ENCODE measurements at places on chromosomes 2 and 18.

DNA sequence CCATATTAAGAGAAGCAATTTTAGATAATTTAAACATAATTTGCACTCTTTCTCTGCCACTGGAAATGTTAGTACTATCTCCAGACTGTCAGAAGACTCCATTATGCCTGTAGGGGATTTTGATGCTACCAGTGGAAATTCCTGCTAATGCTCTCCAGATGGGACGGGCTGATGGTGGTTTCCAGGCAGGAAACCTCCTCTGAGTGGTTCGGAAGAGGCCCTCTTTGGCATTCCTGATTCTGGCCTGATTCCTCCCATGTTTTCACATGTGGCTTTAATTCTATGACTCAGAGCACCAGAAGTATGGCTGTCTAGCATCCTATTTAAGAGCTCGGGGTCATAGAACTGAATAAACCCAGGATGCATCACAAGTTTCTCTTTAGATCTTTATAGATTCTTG, 70.9 kb upstream of the ST6GAL2 start:
- no peak for DNase-seq

DNA sequence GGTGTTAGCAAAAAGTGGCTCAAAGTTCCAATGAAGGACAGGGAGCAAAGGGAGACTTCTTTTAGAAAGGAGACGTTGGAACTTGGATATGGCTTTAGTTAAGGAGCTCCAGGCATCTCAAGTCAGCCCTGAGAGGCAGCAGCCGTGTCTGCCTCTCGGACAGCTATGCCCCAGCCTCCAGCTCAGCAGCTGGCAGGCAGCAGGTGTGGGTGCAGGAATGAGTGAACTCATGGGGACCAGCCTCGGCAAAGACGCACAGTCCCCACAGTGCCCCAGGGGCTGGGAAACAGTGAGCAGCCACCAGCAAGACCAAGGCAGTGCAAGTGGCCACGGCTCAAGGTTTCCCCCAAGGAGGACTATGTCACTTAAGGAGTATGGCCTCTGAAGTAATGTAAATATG, 1.6 kb upstream of the LRRFIP1 start:
- DNase-seq = no peak

DNA sequence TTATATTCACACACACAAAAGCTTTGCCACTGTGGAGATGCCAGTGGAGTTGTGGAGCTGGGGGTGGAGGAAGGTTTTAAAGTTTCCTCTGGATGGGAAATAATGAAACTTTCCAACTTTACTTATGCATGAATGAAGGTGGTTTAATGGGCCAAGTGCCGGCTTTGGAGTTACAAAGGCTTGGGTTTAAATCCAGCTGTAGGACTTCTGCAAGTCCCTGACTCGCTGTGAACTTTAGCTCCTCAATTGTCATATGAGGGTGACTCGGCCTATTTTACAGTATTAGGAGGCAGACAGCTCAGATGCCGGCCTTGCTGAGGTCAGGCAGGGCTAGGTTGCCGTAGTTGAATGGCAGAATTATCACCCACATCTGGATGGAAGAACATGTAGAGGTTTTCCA, 415.8 kb upstream of the TRIB2 start:
- no peak for DNase-seq

DNA sequence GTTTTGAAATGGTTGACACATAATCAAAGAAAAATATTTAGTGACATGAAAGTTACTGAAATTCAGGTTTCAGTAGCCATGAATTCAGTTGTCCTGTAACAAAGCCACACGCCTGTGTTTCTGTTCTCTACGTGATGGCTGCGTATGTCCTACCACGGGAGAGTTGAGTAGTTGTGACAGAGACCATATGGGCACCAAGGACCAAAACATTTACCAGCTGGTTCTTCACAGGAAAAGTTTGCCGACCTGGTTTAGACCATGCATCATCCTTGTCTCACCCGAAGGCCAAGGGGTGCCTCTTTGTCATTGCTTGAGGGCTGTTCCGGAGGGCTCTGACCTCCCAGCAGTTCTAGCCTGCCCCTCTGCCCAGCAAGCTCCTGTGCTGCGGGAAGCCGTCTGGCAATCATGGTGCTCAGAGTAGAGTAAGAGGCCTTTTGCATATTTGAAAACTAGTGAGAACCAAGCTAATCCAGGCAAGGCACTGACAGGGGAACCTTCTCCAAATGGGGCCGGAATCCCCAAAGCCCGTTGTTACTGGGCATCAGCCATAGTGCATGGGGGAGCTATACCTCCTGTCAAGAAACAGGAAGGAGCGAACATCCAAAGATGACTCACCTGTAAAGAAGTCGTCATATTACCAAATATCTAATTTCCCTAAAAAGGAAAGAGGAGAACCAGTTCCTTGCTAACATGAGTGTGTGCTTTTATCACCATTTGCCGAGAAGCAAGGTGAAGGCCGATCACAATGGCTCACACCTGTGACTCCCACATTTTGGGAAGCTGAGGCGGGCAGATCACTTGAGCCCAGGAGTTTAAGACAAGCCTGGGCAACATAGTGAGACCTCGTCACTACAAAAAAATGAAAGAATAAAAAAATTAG, 92.6 kb upstream of the RAB12 start:
- no peak for DNase-seq

DNA sequence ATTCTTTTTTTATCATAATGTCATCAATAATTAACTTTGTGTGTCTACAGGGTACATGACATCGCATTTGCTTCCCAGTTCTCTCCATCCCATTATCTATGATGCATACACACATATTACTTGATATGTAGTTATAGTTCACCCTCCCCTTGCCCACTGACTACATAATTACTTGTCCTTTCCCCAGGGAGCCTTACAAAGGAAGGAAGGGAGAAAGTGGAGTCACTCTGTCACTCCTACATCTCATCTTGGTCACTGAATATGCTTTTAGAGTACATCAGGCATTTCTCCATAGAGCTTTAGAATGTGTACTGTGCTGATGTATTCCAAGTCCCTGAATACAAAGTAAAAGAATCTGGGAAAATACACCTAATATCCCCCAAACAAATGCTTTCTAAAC, 6.0 kb upstream of the DTNA start:
- DNase-seq = no peak

GRCh38 chr2:138600732-138601457, 99.3 kb downstream of the SPOPL start:
- DNase-seq = no peak

GRCh38 chr2:24121469-24121868, 1.7 kb downstream of the PFN4 start:
- no peak for DNase-seq

- no peak for DNase-seq
These were observed 158.0 kb upstream of the TWIST2 start for GRCh38 chr2:238689871-238690389.

DNA sequence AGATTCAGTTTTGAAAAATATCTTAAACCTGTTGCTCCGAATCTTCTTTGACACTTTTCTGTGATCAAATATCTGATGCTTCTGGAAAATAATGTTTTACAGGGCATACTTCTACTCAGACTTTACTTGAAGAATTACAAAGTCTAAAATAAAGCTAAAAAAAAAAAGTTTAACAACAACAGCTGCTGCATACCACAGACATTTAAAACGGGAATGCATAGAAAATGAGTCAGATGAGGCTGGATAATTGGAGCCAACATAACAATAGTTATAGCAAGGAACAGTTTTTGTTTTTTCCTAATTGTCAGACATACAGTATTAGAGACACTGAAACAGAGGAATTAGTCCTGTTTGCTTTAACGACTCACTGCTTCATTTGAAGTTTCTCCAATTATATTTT, 1090.2 kb downstream of the SUCLG1 start:
- no peak for DNase-seq

DNA sequence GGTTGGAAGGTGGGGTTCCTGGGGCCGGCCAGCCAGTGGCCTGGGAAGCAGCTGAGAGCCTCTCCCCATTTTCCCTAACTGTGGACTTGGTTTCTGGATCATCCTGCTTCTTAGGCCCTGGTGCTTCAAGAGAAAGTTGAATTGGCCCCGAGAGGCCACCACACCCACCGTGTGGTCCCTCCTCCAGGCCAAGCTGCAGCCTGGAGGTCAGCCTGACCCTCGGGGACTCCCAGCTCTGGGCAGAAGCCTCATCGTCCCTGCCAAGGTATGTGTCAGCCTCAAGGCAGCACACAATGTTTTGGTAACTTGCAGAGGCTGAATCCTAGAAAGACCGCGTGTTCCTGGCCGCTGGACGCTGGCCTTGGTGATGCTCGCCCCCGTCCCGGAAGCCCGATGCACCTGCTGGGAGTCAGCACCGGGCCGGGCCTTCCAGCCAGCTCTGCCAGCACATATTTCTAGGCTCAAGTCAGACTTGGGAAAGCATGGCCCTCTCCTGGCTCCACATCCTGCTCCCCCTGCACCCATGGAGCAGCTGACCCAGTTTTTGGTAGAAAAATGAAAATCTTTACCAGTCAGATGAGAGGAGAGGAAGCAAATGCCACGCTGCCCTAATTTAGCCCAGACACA, 72.6 kb downstream of the ACTR2 start:
- DNase-seq = no peak

DNA sequence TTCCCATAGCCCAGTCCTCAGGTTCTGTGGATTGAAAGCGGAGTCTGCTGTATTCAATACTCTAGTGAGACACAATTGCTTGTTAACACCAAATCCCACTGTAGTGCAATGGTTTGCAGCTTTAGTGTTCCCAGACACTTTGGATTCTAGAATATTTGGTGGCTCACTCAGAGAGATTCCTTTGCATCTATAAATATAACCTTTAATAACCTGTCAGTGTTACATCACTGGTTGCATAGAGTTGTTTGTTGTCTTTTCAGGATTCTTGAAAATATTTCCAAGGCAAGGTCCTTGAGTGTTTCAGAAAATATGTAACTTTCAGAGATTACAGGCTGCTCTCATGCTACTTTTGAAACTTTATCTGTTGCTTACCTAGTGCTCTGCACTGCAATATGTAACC, 157.5 kb downstream of the ZEB2 start:
- DNase-seq = no peak

DNA sequence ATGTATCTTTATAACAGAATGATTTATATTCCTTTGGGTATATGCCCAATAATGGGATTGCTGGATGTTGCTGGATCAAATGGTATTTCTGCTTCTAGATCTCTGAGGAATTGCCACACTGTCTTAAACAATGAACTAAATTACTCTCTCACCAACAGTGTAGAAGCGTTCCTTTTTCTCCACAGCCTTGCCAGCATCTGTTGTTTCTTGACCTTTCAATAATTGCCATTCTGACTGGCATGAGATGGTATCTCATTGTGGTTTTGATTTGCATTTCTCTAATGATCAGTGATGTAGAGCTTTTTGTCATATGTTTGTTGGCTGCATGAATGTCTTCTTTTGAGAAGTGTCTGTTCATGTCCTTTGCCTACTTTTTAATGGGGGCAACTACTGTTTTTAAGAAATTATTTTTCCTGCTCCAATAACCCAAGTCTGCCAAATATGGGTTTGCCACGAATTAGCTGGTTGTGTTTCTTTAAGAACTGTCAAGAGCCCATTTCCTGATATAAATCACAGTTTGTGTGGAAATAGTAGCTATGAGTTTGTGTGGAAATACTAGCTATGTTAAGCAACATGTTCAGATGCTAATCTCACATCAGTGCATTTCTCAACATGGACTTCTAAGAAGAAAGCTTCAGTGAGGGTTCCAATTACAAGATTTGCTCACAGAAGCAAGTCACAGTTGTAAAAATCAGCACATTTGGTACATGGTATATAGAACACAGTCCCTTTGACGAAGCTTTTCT, 259.4 kb downstream of the ANAPC1 start:
- DNase-seq = no peak

DNA sequence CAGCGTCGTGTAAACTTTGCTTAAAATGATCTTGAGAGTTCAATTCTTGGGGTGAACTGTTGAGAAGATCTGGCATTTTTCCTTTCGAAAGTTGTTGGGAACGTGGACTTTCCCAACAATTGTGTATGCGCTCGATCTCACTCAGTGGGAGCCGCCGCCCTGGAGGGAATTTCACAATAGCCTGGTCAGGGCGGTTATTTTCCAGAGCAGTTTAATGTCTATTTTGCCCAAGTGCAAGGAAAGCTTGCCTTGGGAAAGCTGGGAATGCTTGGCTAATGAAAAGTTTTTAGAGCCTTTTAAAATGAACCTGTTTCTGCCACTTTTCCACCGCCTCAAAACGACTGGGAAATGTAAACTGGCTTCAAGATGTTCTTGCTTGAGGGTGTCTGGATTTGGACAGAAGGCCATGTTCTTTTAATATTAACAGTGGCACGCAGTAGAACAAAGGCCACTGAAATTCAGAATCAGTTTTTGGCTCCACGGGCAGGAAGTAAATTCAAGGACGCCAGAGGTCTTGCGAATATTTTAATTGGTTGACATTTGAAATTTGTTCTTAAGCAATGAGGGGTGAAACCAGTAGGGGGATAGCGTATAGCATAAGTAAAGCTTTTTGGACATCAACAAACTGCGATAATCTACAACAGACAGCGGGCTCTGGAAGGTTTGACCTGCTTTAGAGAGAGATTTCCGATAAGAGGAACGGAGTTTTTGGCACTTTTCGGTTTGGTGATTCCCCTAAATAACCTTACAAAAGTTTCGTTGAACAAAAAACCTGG, 1.2 kb downstream of the CFLAR start:
- peak; percentile 59 for DNase-seq

GRCh38 chr2:190119923-190120590, 57.5 kb upstream of the MSTN start:
- no peak for DNase-seq

DNA sequence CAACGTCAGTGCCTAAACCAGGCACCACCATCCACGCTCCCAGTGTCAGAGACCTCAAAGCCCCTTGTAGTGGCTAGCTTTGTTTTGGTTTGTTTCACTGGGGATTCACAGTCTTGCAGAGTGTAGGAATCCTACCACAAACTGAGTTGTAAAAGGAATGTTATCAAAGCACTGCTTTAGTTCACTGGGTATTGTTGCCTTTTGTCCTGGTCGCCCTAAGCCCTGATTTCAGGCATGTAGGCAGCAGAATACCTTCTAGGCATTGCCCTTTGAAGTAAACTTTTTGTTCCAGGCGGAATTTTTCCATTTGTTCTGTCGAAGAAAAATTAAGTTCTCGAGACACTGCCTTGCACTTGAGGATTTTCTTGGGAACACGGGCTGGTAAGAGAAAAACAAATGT, 29.4 kb downstream of the PTMA start:
- no peak for DNase-seq

GRCh38 chr2:142875010-142875409, 2.5 kb upstream of the KYNU start:
- no peak for DNase-seq

DNA sequence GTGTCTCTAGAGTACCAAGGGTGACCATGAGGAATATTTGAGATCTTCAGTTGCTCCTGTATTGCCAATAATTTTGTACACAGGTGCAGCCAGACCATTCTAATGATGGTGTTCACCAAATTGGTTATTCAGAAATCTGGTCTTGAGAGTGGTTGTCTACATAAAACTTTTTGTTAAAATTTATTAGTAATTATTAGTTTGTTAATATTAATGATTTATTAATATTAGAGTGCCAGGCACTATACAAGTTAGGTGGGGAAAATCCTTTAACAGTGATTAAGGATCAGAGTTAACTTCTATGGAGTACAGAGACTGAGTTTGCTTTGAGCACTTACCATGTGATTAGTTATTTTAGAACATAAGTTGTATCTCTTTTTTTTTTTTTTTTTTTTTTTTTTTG, 9.0 kb downstream of the EIF5B start:
- no peak for DNase-seq

GRCh38 chr2:176843208-176843607, 369.4 kb upstream of the HNRNPA3 start:
- no peak for DNase-seq
